ENCODE measurements at places on chromosomes 6 and 20.
A peak's percentile ranks its signal among the peaks of the same experiment; 100 is the strongest.

DNA sequence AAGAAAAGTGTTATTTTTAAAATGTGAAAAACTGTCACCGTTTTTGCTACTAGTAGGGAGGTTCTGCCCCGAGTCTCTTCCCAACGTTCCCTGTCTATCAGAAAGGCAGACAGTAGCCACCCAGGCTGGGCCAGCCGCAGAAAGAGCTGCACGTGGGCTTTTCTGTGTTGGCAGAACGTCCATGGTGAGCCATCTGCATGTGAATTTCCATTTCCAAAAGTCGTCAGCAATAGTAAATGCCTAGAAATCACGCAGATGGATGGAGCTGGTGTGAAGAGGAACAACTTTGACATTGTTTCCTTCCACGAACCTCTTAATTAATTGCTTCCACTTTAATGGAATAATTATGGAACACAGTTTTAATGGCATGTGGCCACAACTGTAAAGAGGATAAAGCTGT, 97.5 kb downstream of the FAM120B start:
- no peak for ATAC-seq

GRCh38 chr6:131040866-131041265, 22.2 kb downstream of the EPB41L2 start:
- ATAC-seq = no peak

DNA sequence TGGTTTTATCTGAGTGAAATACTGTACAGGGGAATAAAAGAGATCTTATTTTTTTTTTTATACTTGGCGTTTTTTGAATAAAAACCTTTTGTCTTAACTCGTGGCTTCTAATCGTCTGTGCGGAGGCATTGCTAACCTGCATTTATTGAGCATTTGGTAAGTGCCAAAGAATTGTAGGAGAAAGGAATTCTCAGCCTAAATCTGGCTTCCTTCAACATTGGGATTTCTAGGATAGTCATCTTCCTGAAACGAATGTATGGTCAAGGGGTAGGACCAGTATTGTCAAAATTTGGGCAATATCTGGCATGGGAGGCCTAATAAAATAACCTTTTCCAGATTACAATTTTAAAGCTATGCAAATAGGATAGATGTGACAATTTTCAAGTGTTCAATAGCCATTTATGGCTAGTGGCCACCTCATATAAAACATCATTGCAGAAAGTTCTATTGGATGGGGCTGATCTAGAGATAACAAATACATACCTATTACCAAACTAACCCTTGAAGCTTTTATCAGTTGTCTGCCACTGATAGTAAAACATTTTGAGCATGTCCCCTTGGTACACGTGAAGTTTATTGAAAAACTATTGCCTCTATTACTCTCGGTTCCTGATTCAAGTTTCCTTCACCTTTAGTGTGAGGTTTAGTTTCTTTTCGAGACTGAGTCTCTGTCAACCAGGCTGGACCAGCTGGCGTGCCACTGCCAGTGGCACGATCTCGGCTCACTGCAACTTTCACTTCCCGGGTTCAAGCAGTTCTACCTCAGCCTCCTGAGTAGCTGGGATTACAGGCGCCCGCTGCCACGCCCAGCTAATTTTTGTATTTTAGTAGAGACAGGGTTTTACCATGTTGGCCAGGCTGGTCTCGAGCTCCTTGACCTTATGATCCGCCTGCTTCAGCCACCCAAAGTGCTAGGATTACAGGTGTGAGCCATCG, 5.6 kb downstream of the PIM1 start:
- no peak for ATAC-seq

DNA sequence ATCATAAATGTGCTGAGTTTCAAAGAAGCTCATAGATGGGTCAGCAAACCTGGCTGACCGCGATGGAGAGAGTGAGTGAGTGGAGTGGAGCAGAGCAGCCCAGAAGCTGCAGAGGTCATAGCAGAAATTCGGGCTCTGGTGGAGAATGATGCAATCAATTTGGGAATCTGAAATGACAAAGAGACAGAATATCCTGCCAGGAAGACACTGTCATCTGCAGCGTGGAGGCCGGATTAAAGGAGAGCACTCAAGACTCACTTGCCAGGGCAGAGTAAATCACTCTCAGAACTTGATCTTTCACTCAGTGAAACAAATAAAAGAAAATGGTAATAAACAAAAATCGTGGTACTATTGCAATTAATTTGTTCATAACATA, 109.6 kb upstream of the RREB1 start:
- ATAC-seq = no peak

DNA sequence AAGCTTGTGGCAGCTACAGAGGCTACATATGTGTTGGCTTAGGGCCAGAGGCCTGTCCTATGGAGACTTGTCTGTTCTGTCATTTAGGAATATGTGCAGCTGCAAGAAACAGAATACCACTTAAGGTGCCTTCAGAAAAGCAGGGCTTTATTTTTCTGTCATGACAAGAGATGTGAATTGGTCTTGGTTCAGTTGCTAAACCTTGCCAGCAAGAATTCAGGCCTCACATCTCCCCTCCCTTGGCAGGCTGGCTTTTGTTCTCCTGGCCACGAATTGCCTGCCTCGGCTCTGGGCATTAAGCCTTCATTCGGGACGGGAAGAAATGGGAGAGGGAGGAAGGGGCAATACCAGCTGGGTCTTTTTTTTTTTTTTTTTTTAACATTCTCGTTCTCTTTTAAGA, 82.4 kb upstream of the TGM3 start:
- no peak for ATAC-seq

DNA sequence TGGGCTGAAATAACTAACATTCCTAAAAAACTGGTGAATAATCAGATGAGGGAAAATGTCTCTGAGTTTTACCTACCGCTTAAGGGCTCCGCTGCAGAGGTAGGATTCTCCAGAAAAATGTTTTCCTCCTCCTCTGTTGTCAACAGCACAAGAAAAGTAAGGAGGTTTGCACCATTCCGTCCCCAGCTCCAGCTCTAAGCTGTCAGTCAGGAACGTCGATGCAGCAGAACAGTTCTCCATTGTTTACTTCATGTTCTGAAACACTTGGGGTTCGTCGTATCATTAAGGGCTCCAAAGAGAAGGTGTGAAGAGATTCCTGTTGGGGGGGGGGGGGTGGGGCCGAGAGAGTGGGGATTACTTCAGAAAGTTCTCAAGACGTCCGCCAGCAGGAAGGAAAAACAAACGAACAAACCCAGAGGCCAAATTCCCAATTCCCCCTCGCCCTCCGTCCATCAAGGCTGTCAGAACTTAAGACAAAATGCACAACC, 734 bp downstream of the MMS22L start:
- no peak for ATAC-seq

DNA sequence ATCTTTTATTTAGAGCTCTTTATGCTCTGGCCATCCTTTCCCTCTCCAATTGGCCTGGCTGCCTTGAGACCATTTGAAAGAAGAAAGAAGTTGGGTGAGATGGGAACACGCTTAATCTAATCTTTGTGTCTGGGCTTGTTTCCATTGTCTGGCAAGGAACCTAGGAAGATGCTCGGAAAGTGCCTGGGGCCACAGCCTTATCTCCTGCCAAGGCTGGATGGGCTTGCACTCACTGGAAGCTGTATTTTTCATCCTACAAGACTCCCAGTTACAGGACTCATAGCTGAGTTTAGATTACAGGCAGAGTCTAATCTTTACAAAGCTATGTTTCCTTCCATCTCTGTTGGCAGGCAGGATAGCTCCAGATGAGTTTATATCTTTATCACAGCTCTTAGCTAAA, 33.1 kb upstream of the CDYL start:
- no peak for ATAC-seq

- no peak for ATAC-seq
Observed at GRCh38 chr20:43124241-43124640, 65.5 kb downstream of the PTPRT start.

DNA sequence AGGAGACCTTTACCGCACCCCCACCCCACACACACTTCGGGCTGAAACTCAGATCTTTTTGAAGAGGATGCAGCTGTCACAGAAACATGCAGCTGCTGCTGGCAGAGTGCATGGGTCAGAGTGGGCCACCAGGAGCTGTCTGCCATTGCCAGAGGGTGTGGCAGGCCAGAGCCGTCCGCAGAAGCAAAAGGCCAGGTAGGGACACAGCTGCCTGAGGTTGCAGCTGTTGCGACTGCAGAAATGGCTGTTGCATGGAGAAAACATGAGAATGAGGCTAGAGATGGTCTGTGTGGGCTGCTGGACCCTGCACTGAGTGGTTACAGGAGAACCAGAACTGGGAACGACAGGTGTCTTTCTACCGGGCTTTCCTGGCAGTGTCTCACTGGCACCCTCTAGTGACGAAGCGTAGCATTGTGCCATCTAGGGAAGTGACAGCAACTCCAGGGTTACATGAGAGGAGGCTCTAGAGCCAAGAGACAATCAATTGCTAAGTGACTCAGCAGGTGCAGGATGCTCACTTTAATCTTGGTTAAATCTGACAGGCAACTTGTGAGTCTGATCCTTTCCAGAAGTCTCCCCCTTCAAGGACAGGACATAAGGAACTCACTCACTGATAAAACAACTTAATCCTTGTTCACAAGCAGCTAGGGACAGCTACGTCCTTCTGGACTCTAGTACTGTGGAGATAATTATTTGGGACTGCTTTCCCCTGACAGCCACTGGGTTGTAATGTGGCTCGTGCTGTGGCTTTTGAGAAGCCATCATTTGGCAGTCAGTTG, 29.1 kb upstream of the SERPINB9 start:
- ATAC-seq = peak; percentile 86

- ATAC-seq = no peak
Observed at GRCh38 chr20:44460795-44461141, 14.9 kb upstream of the TTPAL start.

DNA sequence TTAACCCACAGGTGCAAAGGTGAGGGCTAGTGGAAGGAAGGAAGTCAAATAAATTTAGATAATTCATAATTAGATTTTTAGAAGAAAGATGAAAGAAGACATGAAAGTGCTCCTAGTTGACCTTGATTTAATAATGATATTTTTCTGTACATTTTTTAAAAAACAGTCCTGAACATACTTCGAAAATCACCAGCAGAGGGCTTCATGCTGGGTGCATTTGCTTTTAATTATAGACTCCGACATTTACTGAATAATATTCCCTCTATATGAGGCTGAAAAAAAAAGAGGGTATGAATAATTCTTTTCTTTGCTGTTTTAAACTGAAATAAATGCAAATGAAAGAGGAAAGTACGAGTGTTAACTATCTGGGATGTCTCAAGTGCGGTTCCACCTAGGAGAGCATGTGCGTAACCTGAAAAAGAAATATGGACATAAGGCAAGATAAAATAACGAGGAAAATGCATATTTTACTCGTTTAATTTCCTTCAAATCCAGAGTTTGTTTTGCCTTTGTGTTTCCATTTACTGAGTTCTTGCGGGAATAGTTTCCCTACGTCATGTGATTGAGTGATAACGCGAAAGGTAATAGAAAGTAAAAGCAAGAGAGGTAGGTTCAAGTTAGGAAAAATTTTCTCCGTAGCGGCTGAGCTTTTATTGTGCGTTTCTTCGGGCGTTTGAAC, 3.1 kb upstream of the TFAP2B start:
- no peak for ATAC-seq

- ATAC-seq = no peak
Observed at GRCh38 chr20:63847237-63848002, 13.9 kb upstream of the ABHD16B start.

DNA sequence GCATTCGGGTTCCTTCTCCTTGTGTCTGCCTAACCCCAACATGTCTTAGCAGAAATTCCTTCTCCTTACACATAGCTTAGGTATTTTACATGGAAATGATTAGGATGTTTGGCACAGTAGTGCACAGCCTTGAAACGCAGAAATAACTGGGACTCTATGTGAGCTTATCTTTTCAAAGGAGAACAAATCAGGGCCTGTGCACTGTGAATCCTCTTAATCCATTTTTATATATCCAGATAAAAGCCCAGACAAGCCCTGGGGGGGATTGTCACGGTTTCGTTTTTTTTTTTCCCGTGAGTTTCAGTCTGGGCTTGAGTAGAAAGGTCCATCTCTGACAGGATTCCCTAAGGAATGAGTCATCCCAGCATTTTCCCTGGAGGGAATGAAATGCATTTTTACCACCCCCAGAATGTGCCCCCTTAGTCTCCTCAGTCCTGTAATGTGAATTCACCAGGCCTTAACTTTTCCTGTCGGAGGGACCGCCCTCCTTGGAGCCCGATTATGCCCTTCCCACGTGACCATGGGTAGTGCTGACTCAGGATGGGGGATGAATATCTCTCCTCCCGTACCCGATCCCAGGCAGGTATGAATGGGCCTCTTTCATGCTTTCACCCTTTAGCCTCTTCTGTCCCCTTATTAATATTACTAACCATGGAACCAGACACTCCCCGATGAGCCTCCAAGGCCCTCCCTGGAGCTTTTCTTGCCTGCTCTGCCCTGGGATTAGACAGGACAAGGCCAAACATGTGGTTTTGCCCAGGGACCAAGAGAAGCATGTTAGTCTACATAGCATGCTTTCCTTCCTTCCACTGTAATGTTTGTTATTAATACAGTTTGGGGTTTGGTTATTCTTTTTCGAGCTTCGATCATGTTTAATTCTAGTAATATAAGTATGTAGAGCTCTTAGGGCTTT, 23.9 kb upstream of the NAA20 start:
- ATAC-seq = no peak

- ATAC-seq = no peak
Observed at GRCh38 chr6:85472744-85473143, 22.9 kb downstream of the NT5E start.

GRCh38 chr6:131381709-131382093, 191.3 kb upstream of the ARG1 start:
- no peak for ATAC-seq

DNA sequence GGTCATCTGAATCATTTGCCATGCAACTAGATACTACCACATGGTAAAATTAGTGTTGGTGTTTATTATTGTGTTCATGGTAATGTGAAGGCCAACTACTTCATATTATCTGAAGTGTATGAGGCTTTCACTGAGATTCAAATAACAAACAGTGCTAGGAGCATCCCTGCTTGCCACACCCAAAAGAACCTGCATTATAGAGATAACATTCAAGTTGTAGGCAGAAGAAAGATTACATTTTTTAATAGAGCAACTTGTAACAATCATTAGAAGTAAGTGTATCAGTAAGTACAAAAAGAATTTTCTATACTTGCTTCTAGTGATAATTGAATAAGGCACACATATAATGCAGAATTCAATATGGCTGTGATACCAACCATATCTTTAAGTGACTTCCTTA, 49.8 kb downstream of the BCKDHB start:
- ATAC-seq = no peak
